CD4-positive, alpha-beta T cell treated with Interleukin-6 at 100 ng/mL for 8 hours (primary cell): ENCODE measurements at places on chromosomes 7 and 10.

- no peak for DNase-seq
These were observed 384.1 kb upstream of the STEAP1 start for GRCh38 chr7:89770161-89770560.

DNA sequence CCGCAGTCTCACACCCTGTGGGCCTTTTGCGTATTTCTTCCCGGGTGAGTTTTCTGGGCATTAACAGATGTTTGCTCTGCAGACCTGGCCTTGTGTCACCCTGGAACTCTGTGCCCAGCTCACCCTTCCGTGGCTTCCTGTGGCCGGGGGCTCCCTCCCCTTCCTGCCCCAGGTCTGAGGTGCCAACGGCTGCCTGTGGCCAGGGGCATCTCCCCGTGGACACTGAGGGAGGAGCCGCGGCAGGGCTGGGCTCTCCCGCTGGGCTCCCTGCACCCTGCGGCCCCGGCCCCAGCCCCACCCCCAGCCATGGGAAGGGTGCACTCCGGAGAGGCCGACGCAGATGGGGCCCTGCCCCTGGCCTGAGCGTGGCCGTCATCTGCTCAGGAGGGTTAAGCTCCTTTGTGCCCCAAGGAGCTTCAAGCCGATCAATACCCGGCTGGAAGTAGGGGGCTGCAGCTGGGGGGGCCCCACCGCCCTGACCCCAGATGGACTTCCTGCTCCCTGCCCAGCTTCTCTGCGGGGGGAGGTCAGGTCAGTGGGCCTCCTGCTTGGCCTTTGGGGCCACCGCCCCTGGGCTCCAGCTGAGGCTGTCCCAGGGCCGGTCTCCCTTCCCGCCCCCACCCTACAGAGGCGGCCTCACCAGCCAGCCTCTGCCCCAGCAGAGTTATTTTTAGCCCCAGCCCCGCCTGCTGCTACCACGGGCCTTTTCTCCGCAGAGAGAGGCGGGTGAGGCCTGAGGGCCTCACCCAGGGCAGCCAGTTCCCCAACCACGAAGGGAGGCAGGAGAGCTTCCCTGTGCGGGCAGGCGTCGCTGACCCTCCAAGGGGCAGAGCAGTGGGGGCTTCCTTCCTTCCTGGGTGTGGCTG, 24.2 kb downstream of the PWWP2B start:
- no peak for DNase-seq

DNA sequence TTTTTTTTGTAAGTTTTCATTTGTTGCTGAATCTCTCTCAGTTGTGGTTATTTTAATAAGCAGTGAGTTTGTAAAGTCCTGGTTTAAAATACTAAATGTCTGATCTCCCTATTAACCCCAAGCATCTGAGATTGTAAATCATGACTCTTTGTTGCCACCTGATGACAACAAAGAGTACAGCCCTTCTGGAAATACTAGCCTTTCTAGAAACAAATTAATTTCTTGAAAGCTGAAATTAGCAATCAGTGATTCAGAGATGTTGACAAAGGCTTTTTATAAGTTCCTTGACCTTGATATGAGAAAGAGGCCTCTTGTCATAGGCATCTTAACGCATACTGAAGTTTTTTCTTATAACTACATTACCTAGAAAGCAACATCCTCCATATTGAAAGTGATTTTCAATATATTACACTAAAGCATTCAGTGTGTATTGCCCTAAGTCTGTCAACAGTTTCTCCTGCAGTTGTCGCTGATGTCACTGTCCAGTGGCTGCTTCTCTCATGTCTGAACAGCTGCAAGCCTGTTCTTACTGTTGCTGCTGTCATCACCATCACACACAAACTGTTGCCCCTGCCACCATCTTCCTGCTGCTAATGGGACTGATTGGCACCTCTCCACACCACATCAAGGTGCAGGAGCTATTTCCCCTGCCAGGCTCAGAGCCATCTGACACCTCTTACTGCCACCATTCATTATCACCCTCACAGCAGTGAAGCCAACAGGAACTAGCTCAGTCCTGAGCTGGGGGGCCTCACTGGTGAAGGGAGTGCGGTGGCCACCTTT, 95.1 kb upstream of the LRGUK start:
- DNase-seq, result no peak

DNA sequence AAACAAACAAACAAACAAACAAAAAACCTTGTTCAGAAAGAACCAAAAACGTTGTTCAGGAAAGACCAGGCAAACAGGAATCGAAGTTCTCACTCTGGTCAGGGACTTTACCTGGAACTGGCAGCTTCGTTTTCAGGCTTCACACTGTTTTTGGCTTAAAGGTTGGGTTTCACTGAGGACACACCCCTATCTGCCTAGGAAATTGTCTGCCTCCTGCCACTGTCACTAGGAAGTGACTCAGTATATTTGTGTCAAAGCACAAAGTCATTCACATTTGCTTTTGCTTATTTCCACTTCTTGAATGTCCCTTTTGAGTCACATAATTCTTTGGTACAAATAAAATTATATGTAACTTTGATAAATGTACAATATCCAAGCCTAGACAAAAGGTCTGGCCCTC, 37.9 kb downstream of the PNLIPRP3 start:
- no peak for DNase-seq

- no peak for DNase-seq
These were observed 50.6 kb downstream of the PTPRN2 start for GRCh38 chr7:158536871-158537515.

GRCh38 chr7:142802301-142802700, 31.5 kb downstream of the PRSS2 start:
- DNase-seq, result no peak

- peak; percentile 27 for DNase-seq
These were observed 28.9 kb downstream of the ADAP1 start for GRCh38 chr7:925601-926000.
